ENCODE measurements at places on chromosomes 16 and 17.

DNA sequence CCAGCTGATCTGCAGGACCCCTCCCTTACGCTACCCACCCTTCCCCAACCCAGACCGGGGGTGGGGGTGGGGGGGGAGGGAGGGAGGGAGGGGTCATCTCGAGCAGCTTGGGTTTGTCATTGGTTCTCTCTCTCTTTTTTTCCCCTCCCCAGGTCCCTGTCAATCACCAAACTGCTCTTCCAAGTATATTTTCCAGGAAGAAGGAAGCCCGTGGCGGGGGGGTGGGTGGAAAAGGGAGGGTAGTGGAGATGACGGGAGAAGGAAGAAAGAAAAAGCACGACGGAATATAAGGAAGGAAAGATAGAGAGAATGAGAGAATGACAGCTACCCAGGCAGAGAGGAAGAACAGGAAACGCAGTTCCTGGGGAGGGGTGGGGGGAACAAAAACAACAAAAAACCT lies 17.9 kb downstream of the SALL1 start:
- no peak for DNase-seq

DNA sequence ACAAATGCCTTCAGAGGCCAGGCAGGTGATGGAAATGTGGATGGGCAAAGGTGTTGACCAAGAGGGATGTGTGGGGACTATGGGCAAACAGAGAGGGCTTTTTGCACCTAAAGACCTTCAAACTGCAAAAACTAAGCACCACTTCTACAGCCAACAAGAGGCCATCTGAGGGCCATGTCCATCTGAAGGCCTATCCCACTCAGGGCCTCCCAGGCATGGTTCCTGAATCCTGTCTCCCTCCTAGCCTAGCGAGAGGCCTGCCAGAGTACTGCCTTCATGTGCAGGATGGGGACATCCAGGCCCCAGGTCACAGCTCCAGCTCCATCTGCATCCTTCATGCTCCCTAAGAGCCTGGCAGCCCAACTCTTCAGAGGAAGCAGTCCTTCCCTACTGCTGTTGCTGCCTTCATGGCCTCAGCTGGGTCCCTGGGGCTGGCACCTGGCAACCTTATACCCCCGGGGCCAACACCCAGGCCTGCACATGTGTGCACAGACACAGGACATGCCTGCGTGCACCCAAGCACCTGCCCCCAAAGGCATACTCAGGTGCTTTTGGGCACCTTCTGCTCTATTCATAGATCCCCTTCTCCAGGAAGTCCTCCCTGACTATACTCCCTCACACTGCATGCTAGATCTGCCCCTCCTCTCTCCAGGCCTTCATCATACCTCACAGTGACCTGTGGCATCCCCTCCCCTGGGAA lies 95.2 kb downstream of the C16orf78 start:
- DNase-seq: no peak

DNA sequence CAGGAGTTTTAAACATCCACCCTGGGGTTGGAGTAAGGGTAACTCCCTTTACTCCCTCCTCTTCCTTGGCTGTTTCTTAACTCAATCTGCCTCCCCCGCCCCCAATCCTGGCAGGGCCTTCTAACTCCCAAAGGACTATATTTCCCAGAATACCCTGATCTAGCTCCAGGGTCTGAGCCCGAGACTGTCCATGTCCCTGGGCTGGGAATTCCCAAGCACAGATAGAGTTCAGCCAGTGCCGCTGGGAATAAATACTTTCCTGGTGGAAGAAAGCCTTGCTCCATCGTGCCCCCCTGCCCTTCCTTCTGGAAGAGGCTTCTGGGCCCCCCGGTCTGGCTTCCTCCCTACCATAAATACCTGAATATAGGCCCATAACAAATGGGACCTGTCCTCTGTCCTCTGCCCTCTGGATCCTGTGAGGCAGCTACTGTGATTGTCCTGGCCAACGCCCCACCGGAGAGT lies 10.2 kb downstream of the BAHCC1 start:
- no peak for DNase-seq

DNA sequence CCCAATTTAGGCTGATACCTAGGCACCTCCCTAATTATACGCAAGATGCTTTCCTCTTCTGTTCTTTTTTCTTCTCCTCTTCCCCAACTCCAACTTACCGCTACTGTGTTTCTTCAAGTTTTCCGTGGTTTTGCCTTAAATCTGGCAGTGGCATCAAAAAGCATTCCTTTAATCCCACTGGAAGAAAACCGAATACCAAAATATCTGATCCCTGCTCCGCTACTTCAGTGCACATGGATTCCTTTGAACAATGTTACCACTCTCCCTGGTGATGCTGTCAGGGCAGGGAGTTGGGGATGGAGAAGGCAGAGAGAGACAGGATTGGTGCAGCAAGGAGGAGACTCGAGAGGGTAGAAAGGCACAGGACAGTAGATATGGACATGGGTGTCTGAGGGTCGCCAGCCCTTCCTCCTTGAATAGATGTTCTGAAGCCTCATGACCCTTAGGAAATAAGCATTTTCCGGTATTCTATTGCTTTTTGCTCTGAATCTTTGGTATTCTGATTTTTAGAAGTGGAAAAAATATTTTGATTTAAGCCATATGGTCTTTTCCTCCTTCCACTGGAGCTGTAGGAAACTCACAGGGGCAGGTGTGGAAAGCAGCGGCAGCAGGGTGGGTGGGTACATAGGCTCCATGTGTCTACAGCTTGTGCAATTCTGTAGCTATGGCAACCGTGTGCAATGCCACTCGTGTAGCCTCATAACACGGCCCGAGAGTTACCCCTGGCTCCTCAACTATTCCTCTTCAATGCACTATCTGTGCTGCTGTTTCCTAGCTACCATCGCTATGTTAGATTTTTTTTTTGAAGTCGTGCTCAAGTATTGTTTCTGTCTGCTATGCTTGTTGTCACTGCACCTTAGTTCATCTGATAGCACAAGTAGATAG lies 32.3 kb upstream of the TANC2 start:
- no peak for DNase-seq

DNA sequence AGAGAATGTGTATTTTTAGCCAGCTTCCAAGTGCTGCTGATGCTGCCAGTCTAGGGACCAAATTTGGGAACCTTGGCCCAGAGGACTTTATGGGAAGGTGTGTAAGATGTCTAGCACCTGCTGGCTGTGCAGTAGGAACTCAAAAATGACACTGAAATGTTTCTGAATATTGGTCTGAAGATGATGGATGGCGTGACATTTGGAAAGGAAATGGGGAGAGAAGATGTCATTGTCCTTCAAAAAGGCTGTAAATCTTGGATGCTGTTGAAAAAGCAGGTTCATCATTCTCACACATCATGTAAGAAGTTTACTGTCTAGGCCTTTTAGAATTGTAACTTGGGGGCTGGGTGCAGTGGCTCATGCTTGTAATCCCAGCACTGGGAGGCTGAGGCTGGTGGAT lies 6.7 kb downstream of the EPN2 start:
- DNase-seq: no peak

GRCh38 chr16:21228361-21228872 lies 5.1 kb upstream of the ANKS4B start:
- no peak for DNase-seq

- no peak for DNase-seq
These were observed 37.8 kb downstream of the GLG1 start for GRCh38 chr16:74568961-74569631.

DNA sequence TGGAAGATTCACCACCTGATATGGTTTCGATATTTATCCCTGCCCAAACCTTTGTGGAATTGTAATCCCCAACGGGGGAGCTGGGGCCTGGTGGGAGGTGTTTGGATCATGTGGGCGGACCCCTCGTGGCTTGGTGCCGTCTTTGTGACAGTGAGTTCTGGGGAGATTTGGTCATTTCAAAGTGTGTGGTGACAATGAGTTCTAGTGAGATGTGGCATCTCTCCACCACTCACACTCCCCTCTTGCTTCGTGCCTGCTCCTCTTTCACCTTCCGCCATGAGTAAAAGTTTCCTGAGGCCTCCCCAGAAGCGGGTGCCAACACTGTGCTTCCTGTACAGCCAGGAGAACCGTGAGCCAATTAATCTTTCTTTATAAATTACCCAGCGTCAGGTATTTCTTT lies 9.7 kb downstream of the CCDC57 start:
- DNase-seq: no peak

GRCh38 chr17:48055531-48056245 lies 7.5 kb downstream of the NFE2L1 start:
- DNase-seq: no peak

- DNase-seq: no peak
These were observed 362.4 kb downstream of the SLC39A11 start for GRCh38 chr17:72730077-72730476.

- no peak for DNase-seq
These were observed 20.1 kb upstream of the RNPS1 start for GRCh38 chr16:2287916-2288547.

DNA sequence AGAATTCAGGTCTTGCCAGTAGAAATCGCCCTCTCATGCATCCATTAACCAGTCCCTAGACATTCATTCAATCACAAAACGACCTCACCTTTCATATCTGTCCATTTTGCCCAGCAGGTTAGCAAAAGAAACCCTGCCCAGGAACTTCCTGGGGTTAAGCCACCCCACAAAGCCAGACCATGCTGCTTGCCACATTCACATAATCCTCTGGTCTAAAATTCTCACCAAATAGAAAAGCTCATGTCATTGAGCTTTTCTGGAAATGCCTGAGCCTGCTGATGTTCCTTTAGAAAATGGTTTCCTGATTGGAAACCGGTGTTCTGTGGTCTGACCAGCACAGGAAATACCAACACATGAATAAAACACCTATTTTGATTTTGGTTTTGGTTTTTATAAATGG lies 21.6 kb upstream of the DYNLRB2 start:
- DNase-seq: no peak

DNA sequence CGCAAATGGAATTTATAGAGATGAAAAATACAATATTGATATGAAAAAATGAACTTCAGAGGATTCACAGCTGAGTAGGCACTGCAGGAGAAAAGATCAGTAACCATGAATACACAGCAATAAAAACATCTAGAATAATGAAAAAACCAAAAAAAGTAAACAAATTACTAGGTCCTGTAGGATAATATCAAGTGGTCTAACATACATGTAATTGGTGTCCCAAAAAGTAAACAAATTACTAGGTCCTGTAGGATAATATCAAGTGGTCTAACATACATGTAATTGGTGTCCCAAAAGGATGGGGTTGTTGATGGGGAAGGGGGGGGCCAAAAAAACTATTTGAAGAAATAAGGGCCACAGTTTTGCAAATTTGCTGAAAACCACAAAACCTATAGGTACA lies 43.4 kb downstream of the ZNF18 start:
- DNase-seq: no peak

DNA sequence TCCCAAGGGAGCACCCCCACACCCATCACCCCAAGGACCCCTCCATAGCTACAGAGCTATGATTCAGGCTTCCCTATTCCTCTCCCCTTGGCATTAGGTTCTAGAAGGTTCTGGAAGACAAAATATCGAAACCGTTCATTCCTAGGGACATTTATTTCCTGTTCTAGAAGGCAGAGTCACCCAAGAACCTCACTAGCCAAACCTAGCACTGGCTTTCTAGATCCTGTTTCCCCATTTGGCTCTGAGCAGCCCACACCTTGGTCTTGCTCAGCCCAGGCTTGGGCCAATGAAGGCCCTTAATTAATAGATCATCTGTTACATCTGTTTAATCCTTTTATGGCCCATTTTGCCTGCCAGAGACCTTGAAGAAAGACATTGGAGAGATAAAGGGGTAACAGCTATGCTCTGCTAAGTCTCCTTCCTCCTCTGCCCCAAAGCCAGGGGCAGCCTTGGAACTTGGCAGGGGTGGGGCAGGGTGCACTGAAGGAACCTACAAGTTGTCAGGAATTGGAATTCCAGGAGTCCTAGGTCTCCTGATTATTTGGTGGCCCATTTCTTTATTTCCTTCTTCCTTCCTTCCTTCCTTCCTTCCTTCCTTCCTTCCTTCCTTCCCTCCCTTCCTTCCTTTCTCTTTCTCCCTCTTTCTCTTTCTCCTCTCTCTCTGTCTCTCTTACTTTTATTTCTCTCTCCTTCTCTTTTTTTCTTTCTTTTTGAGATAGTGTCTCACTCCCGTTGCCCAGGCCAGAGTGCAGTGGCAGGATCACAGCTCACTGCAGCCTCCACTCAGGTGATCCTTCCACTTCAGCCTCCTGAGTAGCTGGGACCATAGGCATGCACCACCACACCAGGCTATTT lies 8.7 kb upstream of the FZD2 start:
- DNase-seq: no peak

DNA sequence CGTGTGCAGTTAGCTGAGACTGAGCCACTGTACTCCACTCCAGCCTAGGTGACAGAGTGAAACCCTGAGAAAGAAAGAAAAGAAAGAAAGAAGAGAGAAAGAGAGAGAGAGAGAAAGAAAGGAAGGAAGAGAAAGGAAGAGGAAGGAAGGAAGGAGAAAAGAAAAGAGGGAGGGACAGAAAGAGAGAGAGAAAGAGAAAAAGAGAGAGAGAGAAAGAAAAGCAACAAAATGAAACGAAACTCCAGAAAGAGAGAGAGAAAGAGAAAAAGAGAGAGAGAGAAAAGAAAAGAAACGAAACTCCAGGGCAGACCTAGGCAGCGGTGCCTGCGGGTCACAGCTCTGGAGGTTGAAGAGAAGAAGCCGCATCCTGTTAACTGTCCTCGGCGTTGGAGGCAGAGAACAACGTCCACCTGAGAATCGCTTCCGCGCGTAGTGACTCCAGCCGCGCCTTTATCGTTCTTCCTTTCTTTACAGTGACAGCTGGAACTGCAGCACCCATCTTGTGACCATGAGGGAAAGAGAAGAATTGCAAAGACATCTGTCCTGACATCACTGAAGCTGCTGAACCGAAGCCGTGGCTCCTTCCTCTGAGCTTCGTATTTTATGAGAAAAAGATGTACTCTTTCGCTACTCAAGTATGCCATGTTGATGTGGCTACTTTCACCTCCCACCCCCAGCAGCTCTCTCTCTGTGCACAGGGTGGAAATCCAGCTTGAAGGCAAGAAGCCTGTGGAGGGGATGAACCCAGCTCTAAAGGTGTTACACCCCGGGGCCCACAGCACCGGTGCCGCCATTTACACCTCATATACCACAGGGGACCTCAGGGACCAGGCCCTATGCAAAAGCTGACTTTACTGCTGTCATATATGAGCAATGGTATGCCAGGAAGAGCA lies 56.9 kb upstream of the DOC2B start:
- DNase-seq: no peak

DNA sequence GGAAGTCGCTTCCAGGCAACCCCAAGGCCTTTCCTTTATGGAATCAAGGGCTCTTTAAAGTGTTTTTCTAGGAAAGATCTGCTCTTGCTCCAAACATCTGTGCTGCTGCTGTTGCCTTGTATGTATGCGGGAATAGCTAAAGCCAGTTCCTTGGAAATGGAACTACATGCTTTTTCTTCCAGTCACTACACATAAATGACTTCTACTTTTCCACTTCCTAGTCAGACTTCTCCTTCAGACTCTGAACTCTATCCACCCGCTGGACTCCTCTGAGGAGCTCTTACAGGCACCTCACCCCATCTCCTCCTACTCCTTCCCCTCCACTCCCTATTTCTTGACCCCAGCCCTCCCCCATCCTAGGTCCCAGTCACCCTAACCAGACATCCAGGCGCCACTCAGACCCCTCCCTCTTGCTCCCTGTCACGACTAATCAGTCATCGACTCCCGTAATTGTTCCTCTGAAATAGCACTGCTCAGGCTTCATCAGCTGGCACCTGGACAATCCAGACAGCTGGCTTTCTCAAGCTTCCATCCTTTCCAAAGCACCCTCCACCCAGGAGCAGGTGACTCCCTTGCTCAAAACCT lies 15.0 kb upstream of the PEMT start:
- DNase-seq: no peak

GRCh38 chr16:19522397-19522732 lies 467 bp upstream of the GDE1 start:
- DNase-seq: no peak

GRCh38 chr17:47797797-47798196 lies 23.8 kb downstream of the OSBPL7 start:
- no peak for DNase-seq

Data from memory B cell (primary cell).